ENCODE measurements at places on chromosomes 1 and 21. TPM values are rescaled to one million over a fixed set of nuclear protein-coding genes. Genes with fewer than 3 reads are reported as not detected.

DNA sequence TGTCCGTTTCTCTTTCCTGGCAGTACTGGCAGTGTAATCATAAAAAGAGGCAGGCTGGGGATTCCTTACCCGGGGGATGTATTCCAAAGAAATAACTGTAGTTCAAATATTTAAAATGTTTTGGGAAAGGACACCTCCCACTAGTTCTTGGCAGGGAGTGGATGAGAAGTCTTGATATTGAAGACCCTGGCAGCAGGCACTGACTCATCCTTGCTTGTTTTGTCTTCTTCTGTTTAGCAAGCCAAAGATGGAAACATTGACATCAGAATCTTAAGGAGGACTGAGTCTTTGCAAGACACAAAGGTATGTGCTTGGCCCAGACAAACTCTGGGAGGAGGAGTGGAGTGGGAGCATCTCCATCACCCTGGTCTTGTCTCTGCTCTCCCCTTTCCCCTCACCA, 639 bp downstream of the IL20 start:
- peak; percentile 79 for DNase-seq
- H3K36me3 ChIP-seq, result no peaks in the 10 kb centered on the region
- no peak overlapping the region for H3K4me3 ChIP-seq

HEYL gene
- total RNA-seq, result 12.7 TPM

GRCh38 chr1:31707711-31708110, 3.9 kb upstream of the COL16A1 start:
- peaks cover 91% of the 10 kb centered on the region for H3K4me1 ChIP-seq
- peak overlapping the region; percentile 92 for H3K27ac ChIP-seq
- H3K36me3 ChIP-seq, result peaks cover 6% of the 10 kb centered on the region
- no peaks in the 10 kb centered on the region for H3K27me3 ChIP-seq

- H3K27ac ChIP-seq, result no peak overlapping the region
- H3K4me3 ChIP-seq, result no peak overlapping the region
- no peaks in the 10 kb centered on the region for H3K36me3 ChIP-seq
Measured at GRCh38 chr1:33905241-33905640, 41.4 kb downstream of the HMGB4 start.

- no peak for DNase-seq
- no peak overlapping the region for H3K27ac ChIP-seq
- 0 out of 2 replicates have a peak, but pooled peaks cover 2% of the 10 kb centered on the region for H3K27me3 ChIP-seq
- H3K36me3 ChIP-seq, result no peaks in the 10 kb centered on the region
- H3K4me1 ChIP-seq, result no peaks in the 10 kb centered on the region
- no peak overlapping the region for H3K4me3 ChIP-seq
Measured at GRCh38 chr1:229694053-229694693, 68.1 kb downstream of the URB2 start.

All from SJSA1 (cell line).